ENCODE measurements at places on chromosomes 16 and 17.
A peak's percentile ranks its signal among the peaks of the same experiment; 100 is the strongest.

- DNase-seq = no peak
Observed at GRCh38 chr16:73792199-73793020, 504.2 kb upstream of the PSMD7 start.

GRCh38 chr17:45338996-45339535 is 22.2 kb upstream of the MAP3K14 start:
- DNase-seq = no peak

- peak; percentile 76 for DNase-seq
Observed at GRCh38 chr17:7220593-7221277, 997 bp downstream of the ACADVL start.

DNA sequence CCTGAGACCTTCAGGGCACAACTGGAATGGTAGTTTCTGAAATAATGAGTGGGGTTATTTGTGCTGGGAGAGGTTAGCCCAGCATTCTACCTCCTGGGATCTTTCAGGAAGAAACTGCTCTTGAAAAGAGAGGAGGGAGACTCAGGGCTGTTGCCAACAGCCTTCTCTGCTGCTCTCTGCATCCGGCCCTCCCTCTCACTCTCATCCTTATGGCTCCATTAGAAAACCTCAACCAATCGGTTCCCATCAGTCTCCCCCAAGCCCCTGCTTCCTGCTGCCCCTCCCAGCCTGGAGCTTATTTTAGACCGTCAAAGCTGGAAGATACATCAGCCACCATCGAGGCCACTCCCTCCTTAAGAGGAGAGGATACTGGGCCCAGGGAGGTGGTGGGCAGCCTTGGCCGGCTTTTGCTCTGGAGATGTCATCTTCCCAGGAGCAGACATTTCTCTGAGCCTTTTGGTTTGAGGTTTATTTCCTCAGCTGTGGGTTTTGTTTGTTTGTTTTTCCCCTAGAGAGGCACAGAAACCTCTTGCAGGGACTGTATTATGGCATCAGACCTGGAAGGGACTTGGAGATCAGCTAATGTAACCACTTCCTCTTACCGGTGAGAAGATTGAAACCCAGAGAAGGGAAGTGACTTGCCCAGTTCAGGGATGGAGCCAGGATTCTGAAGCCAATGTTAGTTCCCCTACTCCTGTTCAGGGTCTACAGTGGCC is 2.7 kb downstream of the MPRIP start:
- DNase-seq = peak; percentile 81

DNA sequence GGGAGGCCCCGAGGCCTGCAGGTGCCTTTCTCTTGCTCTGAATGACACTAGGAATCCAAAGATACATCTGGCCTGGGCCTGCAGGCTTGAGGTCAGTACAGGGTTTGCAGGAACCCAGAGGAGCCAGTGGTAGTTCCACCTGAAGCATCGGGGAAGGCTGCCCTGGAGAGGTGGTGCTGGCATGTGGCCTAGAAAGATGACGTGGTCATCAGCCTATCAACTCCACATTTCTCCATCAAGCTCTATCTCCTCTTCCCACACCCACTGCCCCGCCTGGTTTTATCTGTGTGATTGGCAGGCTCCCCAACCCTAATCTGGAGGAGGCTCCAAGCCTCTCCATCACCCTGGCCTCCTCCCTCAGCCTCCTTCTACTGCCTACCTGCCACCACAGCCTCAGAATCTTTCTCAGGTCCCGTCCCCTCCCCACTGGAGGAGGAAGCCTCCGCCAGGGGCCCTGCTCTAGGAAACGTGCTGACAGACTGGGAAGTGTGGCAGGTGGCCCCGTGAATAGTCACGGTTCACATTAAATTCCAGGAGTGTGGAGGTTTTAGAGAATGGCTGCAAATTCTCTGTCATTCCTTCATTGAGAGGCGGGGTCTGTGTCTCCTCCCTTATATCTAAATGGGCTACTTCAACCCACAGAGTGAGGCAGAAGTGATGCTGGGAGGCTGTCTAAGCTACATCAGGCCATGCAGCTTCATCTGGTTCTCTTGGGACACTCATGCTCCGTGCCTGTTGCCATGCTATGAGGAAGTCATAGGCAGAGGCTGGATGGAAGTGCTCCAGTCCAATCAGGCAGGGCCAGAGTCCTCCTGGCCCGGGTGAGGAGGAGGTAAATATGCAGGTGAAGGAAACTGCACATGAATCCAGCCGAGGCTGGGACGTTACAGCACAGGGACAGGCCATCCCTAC is 11.4 kb upstream of the MAP2K3 start:
- no peak for DNase-seq

DNA sequence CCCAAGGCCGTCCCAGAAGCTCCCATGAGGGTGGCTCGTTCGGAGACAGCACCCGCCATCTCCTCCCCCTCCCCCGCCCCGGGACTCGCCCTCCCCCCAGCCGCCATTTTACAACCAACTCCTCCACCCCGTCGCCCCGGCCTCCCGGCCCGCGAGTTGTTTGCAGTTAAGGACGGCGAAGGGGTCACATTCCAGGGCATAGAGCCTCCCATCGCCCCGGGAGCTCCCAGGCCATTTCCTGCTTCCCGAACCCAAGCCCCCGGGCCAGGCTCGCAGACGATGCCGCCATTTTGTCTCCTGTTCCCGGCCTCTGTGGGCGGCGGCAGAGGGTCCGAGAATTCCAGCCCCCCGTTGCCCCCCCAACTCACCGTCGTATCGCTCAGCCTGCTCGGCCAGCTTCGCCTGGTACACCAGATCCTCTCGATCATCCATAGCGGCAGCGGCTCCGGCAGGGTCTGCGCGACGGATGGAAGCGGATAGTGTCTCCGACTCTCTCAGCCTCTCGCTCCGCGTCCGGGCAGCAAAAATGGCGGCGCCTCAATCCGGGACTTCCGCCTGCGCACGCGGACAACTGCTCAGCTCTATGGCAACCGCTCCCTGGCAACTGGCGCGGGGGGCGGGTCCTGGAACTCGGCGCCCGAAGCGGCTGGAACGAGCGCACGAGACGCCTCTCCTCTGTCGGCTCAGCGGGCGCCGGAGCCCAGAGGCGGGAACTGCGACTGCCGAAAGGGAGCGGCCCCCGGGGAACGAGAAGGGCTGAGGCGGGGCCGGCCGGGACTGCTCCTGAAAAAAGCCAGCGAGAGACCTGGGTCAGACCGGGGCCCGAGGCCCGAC is at the start of gene YWHAE:
YWHAE (minus strand) TSS at position 544 of the 834 bp plus-strand sequence; CDS start at position 432, 112 bp downstream.
- DNase-seq = peak; percentile 99

- DNase-seq = no peak
Observed at GRCh38 chr17:75512926-75513640, 2.3 kb downstream of the CASKIN2 start.

DNA sequence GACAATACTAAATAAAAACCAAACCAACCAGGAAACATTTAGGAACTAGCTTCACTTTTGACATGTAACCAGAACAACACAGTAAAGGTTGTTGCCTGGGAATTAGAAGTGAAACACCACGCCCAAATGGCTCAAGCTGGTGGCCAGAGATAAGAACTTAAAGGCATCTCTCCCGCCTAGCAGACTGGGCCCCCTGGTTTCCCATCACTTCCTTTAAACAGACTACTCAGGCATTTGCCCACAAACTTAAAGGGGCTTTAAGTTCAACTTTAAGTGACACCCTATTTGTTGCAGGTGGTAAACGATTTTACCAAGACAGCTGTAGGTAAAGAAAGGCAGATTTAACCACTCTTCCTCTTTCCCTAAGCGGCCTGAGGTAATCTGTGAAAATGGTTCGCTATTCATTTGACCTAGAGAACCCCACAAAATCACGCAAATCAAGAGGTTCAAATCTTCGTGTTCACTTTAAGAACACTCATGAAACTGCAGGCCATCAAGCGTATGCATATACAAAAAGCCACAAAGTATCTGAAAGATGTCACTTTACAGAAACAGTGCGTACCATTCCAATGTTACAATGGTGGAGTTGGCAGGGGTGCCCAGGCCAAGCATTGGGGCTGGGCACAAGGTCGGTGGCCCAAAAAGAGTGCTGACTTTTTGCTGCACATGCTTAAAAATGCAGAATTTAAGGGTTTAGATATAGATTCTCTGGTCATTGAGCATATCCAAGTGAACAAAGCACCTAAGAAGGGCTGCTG is 40.8 kb upstream of the BPTF start:
- DNase-seq = no peak

GRCh38 chr16:85888405-85889331 is 10.3 kb upstream of the IRF8 start:
- DNase-seq = peak; percentile 76

- no peak for DNase-seq
Observed at GRCh38 chr17:81335773-81336157, 40.7 kb upstream of the SLC38A10 start.

DNA sequence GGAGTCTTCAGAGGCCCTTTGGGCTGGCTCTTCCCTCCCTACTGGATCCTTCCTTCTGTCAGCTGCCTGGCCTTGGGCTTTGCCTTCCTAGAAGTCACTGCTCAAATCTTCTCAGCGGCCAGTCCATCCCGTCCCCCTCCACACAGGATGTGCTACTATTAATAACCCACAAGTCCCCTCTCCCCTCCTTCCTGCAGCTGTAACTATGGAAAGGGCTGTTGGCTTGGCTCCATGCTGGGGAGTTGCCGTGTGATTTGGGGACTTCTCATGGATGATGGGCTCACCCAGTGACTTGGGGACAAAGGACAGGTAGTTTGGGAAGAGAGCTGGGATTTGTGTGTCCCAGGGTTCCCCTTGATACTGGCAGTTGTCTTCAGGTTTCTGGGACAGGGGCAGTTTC is 19.4 kb downstream of the TMEM94 start:
- DNase-seq = no peak

DNA sequence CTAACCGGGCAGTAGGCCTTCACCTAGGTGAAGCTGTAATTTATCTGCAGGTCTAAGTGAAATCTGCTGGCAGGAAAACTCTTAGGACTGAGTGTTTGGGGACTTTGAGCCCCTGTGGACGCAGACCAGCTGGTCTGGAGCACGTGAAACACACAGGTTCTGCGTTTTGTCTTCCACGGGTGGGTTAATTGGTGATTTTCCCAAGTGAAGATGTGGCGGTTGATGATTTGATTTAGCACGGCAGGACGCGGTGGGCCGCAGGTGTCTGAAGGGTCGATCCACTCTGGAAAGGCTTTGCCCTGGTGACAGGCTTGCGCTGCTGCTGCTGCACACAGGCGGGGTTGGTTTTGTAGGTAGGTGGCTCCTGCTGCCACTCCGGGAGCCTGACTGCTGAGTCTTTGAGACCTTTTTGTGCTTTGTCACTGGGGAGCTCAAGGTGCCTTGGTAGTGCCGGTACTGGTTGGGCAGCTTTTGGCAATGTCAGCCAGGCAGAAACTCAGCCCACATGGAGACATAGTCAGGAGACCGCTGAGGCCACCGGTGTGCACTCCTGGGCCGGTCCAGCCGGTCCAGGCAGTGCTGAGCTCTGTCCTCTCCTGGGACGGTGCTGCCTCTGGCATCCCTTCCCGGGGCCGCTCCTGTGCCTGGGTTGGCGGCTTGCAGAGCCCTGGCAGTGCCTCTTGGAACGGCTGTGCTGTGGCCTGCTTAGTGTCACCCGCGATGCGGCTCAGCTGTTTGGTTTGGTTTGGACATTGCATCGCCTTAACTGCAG is 2.3 kb downstream of the BAIAP2 start:
- no peak for DNase-seq

DNA sequence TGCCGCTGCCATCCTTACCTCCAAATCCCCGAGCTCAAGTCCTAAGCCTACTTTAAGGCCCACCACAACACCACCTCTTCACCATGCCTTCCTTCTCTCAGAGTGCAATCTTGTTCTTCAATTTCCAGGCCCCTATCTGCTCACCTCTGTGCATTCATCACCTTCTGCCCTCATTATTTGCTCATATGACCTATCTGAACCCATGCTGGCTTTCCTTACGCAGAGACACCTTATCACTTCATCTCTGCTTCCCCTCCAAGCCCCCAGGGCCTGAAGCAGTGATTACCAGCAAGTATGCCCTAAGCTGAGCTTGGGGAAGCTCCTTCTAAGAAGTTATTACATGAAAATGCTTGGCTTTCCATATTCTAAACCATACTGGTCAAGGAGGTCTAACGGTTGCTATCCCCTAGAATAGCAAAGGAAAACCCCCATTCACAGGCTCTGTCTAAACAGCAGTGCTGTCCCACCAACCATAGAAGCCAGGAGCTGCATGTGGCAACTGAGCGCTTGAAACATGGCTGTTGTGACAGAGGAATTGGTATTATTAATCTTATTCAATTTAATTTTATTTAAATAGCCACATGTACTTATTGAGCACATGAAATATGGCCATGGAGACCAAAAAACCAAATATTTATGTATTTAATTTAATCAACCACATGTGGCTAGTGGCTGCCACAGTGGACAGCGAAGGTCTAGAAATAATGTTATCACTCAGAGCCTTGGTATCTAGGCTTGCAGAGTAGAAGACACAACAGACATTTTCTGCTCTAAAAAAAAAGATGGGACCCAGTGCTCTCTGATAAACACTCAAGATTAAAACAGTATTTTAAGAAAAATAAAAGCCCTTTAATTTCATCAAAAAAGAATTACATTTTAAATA is 13.9 kb downstream of the USP7 start:
- DNase-seq = no peak

- no peak for DNase-seq
Observed at GRCh38 chr17:20033415-20033814, 24.3 kb downstream of the SPECC1 start.

GRCh38 chr16:48564544-48565444 is 45.2 kb downstream of the N4BP1 start:
- no peak for DNase-seq

- DNase-seq = no peak
Observed at GRCh38 chr16:46712911-46713310, 23.5 kb downstream of the ORC6 start.

DNA sequence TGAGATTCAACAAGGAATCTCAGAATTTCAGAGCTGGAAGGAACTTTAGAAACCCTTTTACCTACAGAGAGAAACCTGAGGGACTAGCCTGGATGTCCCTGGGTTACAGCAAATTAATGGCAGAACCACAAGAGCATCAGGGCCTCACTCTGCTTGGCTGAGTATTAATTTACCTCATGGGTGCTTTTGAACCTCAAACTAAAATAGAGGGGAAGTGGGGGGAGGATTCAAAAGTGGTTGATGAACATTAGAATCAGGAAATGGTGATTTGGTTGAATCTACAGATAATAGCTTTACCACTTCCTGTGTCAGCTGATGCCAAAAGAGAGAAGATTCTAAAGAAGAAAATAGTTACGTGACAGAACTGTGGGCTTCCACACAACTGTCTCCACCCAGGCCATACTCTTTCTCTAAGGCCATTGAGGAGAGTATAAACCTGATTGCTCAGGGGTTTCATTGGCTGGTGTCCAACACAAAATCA is 11.3 kb upstream of the SKAP1 start:
- peak; percentile 96 for DNase-seq

- DNase-seq = no peak
Observed at GRCh38 chr17:13067629-13068303, 49.9 kb upstream of the ELAC2 start.

GRCh38 chr17:57541472-57542394 is 203.4 kb downstream of the CCDC182 start:
- peak; percentile 84 for DNase-seq

DNA sequence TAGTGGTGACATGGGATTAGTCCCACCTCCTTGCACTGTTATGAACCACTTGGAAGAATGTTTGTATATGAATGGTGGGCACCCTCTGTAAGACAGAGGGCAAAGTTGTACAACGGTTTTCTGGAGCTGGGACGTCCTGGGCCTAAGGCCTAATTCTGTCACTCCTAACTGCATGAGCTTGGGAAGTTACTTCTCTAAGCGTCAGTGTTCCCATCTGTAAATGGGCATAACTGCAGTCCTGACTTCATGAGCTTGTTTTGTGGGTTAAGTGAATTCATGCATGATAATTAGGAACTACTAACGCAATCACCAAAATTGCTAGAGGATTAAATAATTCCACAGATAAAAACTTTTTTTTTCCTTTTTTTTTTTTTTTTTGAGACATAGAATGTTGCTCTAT is 1.8 kb downstream of the TBC1D16 start:
- no peak for DNase-seq

- DNase-seq = peak; percentile 51
Observed at GRCh38 chr17:1462164-1463112, 6.4 kb upstream of the CRK start.
